Left ventricle myocardium inferior (tissue), 1 donor: ENCODE measurements at places on chromosomes 16 and 17.

- H3K4me3 ChIP-seq, result no peak overlapping the region
- DNase-seq, result no peak
Measured at GRCh38 chr17:9408381-9408780, 167.2 kb downstream of the STX8 start.

GRCh38 chr17:35775583-35775982 is 14.9 kb downstream of the C17orf50 start:
- H3K4me3 ChIP-seq, result no peak overlapping the region
- no peak for DNase-seq
- no peak overlapping the region for H3K27ac ChIP-seq
- no peaks in the 10 kb centered on the region for H3K36me3 ChIP-seq
- H3K27me3 ChIP-seq, result no peaks in the 10 kb centered on the region

DNA sequence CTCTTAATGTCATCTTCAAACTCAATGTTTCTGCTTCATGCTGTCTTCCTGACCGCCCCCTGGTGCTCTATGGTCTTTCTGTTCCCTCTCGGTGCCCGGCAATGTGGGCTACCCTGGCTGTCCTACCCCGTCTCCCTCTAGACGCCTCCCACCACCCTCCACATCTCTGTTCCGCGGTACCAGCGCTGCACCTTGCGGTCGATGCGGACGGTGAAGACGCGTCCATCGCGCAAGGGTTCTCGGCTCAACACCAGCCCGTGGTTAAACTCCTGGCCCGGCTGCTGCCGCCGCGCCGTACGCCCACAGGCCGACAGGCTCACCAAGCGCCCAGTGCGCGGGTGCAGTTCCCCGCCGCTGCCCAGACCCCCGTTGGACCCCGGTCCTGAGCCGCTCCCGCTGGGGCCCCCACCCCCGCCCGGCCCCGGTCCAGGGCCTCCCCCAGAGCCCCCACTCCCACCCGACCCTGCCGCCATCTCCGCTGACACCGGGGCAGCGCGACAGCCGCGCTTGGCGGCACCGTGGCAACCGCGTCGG is at the start of gene NEURL4:
TSS of gene NEURL4 (minus strand) at position 496 of the 534 bp plus-strand sequence. CDS start at position 473, 23 bp downstream.
- peak within 1 kb of the TSS; percentile 94 for H3K4me3 ChIP-seq
- H3K27ac ChIP-seq, result peak within 1 kb of the TSS; percentile 94
- H3K4me1 ChIP-seq, result peaks cover 28% of the 10 kb centered on the region
- H3K36me3 ChIP-seq, result peaks cover 27% of the 10 kb centered on the region
- H3K27me3 ChIP-seq, result peaks cover 6% of the 10 kb centered on the region

GRCh38 chr16:17225541-17225940 is 245.2 kb downstream of the XYLT1 start:
- H3K36me3 ChIP-seq, result no peaks in the 10 kb centered on the region
- H3K27ac ChIP-seq, result peak overlapping the region; percentile 44
- H3K4me3 ChIP-seq, result no peak overlapping the region
- H3K4me1 ChIP-seq, result peaks cover 32% of the 10 kb centered on the region
- H3K27me3 ChIP-seq, result no peaks in the 10 kb centered on the region

GRCh38 chr16:76976101-76976500 is 214.9 kb upstream of the MON1B start:
- no peak for DNase-seq
- H3K4me1 ChIP-seq, result no peaks in the 10 kb centered on the region
- H3K27ac ChIP-seq, result no peak overlapping the region
- H3K4me3 ChIP-seq, result no peak overlapping the region

DNA sequence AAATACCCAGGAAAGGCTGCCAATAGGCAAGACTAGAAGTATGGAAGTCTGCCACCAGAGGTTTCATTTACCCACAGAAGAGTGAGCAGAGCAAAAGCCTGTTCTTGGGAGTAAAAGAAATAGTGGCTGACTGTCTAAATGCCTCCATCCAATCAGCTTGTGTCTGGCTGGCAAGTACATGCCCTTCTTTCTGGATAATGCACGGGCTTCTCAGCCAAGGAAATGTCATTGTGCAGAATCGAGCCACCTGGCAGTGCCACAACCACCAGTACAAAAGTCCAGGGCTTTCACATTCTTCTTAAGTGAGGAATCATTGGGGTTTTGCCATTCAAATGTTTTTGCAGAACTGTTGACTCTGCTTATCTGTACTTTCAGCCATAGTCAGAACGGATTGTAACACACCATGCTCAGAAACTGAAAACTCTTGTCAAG is 10.1 kb upstream of the ERCC4 start:
- peak overlapping the region; percentile 91 for H3K27ac ChIP-seq
- no peak overlapping the region for H3K4me3 ChIP-seq
- peak; percentile 60 for DNase-seq
- peaks cover 9% of the 10 kb centered on the region for H3K27me3 ChIP-seq
- H3K36me3 ChIP-seq, result no peaks in the 10 kb centered on the region
- H3K4me1 ChIP-seq, result peaks cover 18% of the 10 kb centered on the region

DNA sequence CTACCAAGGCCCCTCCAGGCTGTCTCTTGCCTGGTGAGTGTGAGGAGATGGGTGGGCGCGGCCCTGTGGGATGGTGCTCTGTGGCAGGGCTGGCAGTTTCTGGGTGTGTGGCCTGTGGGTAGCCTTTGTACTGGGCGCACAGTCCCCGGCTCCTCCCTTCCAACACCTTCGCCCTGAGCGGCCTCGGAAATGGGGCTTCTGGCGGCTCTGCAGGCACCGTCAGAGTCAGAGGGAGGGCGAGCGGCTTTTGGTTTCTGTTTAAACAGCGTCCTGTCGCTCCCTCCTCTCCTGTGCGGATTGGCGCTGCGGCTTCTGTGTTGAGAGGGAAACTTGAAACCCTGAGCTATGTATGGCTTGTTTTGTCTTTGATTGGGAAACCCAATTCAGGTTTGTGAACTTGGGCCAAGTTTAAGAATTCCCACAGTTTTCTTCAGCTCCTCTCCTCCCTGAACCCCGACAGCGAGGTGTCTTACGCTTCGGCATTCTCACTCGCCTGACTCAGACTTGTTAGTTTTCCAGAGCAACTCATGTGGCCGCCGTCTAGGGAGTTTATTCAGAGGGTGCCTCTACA is 8.3 kb upstream of the ZNF750 start:
- peaks cover 27% of the 10 kb centered on the region for H3K4me1 ChIP-seq
- peak overlapping the region; percentile 60 for H3K4me3 ChIP-seq
- DNase-seq, result no peak
- H3K27ac ChIP-seq, result peak overlapping the region; percentile 90
- H3K36me3 ChIP-seq, result peaks cover 3% of the 10 kb centered on the region

DNA sequence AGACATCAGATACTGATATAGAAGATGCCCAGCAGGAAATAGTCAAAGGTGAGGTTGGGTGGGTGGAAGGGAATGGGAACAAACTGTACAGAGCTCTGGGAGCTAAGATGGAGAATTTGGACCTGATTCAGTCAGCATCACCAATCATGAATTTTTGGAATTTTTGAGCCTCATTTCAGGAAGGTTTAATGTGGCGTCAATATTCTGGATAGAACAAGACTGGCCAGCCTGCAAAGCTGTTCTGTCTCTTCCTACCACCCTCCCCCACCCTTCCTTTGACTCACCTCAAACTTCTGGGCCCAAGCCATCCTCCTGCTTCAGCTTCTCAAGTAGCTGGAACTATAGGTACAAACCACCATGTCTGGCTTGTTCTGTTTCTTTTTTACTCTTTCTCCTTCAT is 32.6 kb downstream of the CTCF start:
- H3K4me1 ChIP-seq, result peaks cover 29% of the 10 kb centered on the region
- no peaks in the 10 kb centered on the region for H3K27me3 ChIP-seq
- H3K4me3 ChIP-seq, result no peak overlapping the region
- no peak for DNase-seq

DNA sequence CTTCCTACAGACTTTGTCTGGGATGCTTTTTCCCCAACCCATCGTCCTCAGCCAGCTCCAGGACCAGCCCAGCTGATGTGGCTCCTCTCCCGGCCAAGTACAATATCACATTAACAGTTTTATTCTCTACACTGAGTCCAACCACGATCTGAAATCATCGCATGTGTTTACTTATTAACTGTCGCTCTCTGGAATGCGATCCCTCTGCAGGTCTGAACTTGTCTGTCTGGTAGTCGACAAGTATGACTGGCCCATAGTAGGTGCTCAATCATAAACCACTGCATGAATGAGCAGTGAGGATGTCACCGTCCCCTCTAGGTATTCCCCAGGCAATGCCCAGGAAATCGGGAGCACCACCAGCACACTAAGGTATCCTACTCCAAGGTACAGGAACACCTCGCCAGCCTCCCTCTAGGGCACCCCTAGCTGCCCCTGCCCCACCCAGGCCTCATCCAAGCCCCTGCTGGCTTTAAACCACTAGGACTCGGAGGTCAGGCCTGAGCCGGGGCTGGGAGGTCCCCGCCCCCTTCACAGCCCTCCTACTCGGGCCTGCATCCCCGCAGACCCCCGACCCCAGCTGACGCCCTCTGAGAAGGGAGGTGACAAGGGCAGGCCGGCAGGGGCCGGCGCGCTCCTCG is 27.7 kb downstream of the RTN4RL1 start:
- H3K36me3 ChIP-seq, result no peaks in the 10 kb centered on the region
- DNase-seq, result no peak
- peak overlapping the region; percentile 63 for H3K4me3 ChIP-seq
- no peak overlapping the region for H3K27ac ChIP-seq
- H3K27me3 ChIP-seq, result peaks cover 10% of the 10 kb centered on the region
- H3K4me1 ChIP-seq, result peaks cover 52% of the 10 kb centered on the region

- peaks cover 12% of the 10 kb centered on the region for H3K4me1 ChIP-seq
- no peak overlapping the region for H3K4me3 ChIP-seq
- H3K36me3 ChIP-seq, result no peaks in the 10 kb centered on the region
- no peak overlapping the region for H3K27ac ChIP-seq
Measured at GRCh38 chr17:31544186-31544585, 152.7 kb downstream of the RAB11FIP4 start.

DNA sequence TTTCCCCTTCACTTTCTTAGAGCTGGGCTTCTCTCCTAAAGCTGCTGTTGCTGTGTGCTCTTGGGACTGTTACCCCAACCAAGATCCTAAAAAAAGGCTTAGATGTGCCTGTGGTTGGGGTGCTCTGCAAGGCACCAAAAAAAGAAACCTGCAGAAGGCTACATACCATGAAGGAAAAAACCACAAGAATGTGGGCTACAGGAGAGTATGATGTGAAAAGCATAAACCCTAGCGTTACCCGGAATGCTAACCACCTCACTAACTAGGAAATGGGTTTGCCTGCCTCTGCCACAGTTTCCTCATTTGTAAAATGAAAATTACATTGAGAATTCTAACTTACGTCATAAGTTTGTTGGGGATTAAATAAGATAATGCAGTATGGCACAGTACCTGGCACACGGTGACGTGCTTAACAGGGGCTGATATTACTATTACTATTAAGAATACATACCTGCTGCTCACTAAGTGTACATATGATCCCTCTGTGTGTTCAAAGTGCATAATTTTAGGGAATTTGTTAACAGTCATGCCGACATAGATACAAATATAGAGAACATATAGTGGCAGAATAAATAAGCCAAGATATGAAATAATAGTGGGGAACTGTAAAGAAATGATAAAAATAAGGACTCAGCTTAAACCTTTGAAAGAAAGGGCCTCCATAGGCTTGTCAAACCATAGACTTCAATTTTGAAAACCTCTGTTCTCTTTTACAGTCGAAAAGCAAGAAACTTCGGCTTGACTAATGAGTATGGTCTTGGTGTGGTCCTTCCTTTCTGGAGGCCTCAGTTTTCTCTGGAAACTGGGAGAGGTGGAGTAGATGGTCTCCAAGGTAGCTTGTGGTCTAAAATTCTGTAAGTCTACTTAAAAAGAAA is 177.8 kb upstream of the TBX2 start:
- no peaks in the 10 kb centered on the region for H3K36me3 ChIP-seq
- peaks cover 28% of the 10 kb centered on the region for H3K4me1 ChIP-seq
- no peak overlapping the region for H3K4me3 ChIP-seq
- H3K27ac ChIP-seq, result no peak overlapping the region

GRCh38 chr16:31141489-31142108 is 6.1 kb upstream of the PRSS8 start:
- H3K27ac ChIP-seq, result peak overlapping the region; percentile 88
- H3K4me3 ChIP-seq, result peak overlapping the region; percentile 60
- no peak for DNase-seq
- no peaks in the 10 kb centered on the region for H3K36me3 ChIP-seq
- peaks cover under 1% of the 10 kb centered on the region for H3K27me3 ChIP-seq

DNA sequence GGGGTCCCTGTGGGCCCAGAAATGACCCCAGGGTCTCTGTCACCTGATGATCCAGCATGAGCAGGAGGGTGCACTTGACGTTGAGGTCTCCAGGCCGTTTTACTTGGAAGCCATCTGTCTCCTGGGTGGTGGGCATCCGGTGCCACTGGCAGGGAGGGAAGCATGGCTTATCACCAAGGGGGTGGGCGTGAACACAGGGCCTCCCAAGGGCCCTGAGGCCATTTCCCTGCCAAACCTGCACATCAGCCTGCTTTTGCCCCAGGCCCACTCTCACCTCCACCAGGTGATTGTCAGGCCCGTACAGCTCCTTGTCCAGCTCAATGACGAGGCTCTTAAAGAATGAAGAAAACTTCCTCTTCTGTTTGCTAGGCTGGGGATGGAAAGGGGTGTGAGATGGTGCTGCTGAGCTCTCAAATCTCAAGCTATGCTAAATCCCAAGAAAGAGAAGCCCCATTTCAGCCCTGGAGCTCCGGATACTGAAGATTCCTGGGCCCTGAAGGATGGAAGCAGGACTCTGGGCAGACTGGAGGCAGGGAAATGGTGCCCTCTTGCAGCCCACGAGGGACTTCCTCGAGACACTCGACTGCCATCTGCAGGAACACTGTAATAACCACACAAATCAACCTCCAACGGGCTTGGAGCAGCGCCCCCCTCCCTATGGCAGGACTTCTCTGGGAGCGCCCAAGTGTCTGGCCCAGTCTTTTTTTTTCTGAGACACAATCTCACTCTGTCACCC is 7.1 kb upstream of the FTSJ3 start:
- peaks cover 52% of the 10 kb centered on the region for H3K4me1 ChIP-seq
- no peak overlapping the region for H3K4me3 ChIP-seq
- no peak for DNase-seq
- peaks cover 78% of the 10 kb centered on the region for H3K36me3 ChIP-seq
- H3K27ac ChIP-seq, result peak overlapping the region; percentile 50

DNA sequence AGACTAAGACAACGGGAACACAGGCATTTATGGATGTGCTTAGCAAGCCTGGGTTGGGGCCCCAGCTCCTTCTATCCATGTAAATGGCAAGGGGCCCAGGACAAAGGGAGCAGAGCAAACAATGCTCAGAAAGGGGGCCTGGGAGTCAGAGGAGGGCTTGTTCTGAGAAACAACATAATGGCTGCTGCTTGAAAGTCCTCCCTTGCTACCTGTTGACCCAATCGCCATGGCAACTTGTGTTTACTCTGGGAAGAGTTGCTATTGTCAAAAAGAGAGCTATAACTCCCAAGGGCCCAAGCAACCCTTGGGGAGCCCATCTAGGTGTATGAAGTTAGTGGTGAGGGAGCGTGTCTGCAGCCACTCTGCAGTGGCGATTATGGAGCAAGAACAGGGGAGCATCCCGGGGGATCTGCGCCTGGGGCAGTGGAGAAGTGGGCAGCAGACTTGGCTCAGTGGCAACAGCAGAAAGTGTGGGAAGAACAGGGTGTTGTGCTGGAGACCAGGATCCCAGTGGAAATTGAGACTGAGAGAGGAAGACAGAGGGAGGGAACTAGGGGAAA is 118.7 kb upstream of the NLRP1 start:
- H3K27me3 ChIP-seq, result peaks cover 86% of the 10 kb centered on the region
- no peak overlapping the region for H3K27ac ChIP-seq
- no peak overlapping the region for H3K4me3 ChIP-seq

- no peaks in the 10 kb centered on the region for H3K27me3 ChIP-seq
- peaks cover 17% of the 10 kb centered on the region for H3K36me3 ChIP-seq
- DNase-seq, result no peak
- H3K27ac ChIP-seq, result no peak overlapping the region
- H3K4me3 ChIP-seq, result no peak overlapping the region
Measured at GRCh38 chr17:80829166-80829813, 162.4 kb upstream of the CHMP6 start.
